Stimulated activated CD8-positive, alpha-beta memory T cell treated with anti-CD3 and anti-CD28 coated beads, Interleukin-4, amount 100 ng/mL, for 48 hours (primary cell): ENCODE measurements at places on chromosomes 2 and 18.

DNA sequence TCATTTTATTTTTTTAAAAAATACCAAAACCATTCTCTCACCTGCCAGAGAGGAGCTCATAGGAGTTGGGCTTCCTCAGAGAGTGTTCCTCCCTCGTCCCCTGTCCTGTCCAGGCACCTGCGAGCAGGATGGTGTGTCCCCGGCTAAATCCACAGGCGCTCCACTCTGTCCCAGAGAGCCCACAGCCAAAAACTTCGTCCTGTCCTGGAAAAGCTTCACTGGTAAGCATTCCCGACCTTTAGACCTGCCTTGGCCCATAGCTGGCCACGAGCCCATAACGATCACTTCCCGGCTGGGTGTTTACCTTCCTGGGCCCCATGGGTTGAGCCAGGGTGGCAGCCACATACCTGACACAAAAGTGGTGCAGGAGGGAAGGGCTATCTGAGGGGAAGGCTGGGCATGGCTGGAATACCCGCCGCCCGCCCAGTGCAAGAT, at the start of gene NGEF:
Gene NGEF, minus strand, starts transcription at position 230 of the 435 bp plus-strand sequence. CDS start 38,366 bp downstream, outside the sequence.
- no peak for DNase-seq

- DNase-seq = no peak
Observed at GRCh38 chr2:100818003-100818605, 1.8 kb upstream of the NPAS2 start.

- peak; percentile 42 for DNase-seq
Observed at GRCh38 chr2:84925336-84925723, 19.9 kb downstream of the TMSB10 start.

DNA sequence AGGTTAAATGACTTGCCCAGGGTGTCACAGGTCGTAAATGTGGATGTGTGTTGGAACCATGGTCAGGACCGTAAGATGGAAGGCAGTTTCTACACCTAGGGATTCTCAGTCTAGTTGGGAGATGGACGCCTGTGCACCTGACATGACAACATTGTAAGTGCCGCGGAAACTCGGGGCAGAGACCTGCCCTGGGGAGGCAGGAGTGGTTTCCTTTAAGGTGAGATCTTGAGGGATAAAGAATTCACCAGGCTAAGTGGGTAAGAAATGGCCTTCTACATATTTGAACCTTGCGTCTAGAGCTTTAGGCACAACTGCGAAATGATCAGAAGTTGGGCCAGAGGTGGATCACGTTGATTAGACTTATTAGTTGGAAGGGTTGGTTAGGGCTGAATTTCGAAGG, 1.6 kb downstream of the DGKD start:
- DNase-seq = no peak

GRCh38 chr2:42493468-42494354, at the start of gene KCNG3:
KCNG3 (minus strand) TSS chr2:42493982; CDS start chr2:42493501, 481 bp downstream.
- peak; percentile 72 for DNase-seq

GRCh38 chr2:189483571-189483970, 42.3 kb downstream of the WDR75 start:
- DNase-seq = no peak

DNA sequence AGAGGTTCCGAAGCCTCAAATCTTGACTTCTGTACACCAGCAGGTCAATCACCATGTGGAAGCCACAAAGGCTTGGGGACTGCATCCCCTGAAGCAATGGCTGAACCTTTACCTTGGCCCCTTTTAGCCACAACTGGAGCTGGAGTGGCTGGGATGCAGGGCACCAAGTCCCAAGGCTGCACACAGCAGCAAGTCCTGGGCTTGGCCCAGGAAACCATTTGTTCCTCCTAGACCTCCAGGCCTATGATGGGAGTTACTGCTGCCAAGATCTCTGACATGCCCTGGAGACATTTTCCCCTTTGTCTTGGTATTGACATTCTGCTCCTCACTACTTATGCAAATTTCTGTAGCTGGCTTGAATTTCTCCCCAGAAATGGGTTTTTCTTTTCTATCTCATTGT, 285.9 kb downstream of the ASXL3 start:
- DNase-seq = no peak

GRCh38 chr2:217431577-217432269, 571.1 kb downstream of the TNS1 start:
- no peak for DNase-seq

GRCh38 chr2:101622210-101623030, 75.1 kb upstream of the MAP4K4 start:
- DNase-seq = peak; percentile 29

- DNase-seq = no peak
Observed at GRCh38 chr2:45808294-45808800, 156.9 kb downstream of the PRKCE start.

DNA sequence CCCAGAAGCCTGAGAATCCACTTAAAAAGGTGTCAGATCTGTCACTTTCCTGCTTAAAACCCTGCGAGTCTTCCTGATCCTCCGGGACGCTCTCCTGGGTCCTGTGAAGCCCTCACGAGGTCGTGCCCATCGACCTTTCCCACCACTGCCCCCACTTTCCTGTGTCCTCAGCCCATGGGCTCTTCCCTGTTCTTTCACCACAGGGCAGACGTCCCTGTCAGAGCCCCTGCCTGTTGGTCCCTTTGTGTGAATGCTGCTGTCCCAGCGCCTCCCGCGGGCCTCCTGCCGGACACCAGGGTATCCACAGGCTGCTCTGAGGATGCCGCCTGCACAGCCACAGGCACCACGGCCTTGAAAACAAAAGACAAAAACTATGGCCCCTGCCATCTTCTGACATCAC, 125.6 kb downstream of the TMEM18 start:
- DNase-seq = no peak

DNA sequence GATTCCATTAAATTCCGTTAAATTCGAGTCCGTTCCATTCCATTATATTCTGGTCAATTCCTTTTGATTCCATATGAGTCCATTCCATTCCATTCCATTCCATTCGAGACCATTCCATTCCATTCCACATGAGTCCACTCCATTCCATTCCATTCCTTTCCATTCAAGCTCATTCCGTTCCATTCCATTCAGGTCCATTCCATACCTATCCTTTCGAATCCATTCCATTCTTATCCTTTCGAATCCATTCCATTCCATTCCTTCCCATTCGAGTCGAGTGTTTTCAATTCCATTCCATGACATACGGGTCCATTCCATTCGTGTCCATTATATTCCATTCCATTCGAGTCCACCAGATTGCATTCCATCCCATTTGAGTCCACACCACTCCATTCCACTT, 1127.4 kb downstream of the RPIA start:
- no peak for DNase-seq

DNA sequence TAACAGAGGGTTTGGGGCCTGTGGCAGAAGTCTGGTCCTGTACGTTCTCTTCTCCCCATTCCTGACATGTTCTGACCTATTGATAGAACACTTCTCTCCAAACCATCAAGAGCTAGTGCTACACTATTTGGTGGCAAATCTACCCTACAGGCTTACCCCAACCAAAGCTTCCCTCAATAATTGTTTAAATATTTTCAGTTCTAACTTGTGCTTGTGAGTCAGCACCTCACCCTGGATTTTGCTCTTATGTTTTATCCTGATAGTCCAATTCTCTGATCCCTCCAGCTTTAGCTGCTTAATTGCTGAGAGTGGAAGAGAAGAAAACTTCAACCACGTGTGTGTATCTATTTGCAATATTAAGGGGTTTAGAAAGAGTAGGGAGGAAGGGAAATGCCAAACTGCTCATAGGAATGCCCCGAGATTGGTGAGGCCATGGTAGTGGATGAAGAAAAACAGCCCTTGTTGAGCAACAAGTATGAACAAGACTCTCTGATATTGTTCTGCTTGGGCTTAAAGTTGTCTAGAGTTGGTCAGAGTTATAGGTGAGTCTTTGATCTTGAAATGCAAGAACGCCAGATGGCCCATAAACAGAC, 67.8 kb upstream of the PARD3B start:
- no peak for DNase-seq

DNA sequence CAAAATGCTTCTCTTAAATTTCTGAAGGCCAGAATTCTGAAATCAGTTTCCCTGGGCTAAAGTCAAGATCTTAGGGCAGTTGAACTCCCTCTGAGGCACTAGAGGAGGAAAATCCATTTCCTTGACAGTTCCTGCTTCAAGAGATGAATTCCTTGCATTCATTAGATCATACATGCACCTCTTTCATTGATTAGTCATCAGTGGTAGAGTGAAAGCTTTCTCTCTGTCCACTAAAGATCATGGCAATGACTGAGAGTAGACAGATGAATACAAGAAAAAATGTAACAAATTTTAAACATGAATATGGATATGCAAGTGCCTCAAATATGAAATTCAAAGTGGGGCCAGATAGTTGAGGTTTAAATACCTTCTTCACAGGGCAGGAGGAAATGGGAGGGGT, 693.4 kb upstream of the TMEFF2 start:
- DNase-seq = no peak

- peak; percentile 46 for DNase-seq
Observed at GRCh38 chr2:120436885-120437603, 91.1 kb downstream of the INHBB start.

DNA sequence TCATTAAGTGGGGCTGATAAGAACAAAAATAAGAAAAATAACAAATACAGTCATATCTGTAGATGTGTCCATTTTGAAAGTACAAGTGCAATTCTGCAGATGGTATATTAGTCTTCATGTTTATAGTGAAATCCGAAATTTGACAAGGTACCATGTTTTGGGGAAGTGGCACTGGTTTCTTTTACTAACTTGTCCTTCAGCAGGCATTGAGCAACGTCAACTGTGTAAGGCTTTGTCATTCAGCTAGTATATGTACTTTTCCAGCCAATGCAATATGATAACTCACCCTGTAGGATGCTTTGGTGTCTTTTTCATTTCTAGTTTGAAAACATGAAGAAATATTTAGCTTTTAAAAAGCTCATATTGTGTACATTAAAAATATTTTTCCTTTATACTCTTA, 139.9 kb downstream of the MCFD2 start:
- DNase-seq = no peak

GRCh38 chr2:159146996-159147666, 139.4 kb downstream of the WDSUB1 start:
- DNase-seq = no peak
